ENCODE measurements at places on chromosomes 4 and X. TPM values are rescaled to one million over a fixed set of nuclear protein-coding genes. Genes with fewer than 3 reads are reported as not detected.

Gene INTU
- 4.5 TPM for total RNA-seq

Gene ATP6AP1
- total RNA-seq: 68.5 TPM

Gene SCML2
- 0.97 TPM for total RNA-seq

Gene RS1
- not detected for total RNA-seq

Gene TMEM131L
- 14.4 TPM for total RNA-seq

Gene RASSF6
- not detected for total RNA-seq

All from cardiac atrium fibroblast (primary cell).